SJSA1 (cell line): ENCODE measurements at places on chromosomes 11 and 22.

DNA sequence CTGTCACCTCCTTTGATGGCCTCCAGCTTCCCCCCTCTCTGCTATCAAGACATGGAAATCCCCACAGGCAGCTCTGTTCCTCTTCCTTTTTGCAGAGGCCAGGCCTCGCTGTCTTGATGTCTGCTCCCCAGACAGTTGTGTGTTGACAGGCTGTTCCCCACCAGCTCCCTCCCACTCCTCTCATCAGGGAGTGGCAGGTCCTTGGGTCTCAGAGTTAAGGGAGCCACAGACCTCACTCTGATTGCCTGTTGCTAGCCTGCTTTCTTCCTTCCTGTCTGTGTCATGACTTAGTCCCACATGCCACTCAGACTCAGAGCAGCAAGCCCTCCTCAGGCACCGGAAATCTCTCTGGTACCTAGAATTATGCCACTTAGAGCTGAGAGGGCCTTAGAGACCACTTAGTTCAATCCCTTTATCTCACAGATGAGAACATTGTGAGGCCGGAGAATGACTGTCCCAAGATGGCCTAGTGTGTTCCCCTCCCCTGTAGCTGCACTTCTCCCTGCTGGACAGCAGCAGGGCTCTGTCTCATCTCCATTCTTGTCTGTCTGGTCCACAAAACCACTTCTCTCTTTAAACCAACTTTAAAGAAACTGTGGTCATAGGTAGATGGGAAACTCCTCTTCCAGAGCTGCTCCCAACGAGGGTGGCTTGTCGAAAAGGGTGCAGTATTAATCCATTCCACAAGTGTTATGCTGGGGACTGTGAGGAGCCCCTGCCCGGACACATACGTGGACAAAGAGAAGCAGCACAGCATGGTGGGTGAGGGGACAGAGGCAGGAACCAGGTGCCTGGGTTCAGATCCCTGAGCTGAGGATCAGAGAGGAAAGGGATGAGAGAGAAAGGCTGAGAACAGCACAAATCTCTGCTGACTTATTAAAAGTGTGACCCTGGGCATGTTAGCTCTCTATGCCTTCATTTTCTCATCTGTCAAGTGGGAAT lies 4.2 kb downstream of the AMPD3 start:
- no peaks in the 10 kb centered on the region for H3K27me3 ChIP-seq
- no peak overlapping the region for H3K4me3 ChIP-seq
- DNase-seq = no peak
- H3K27ac ChIP-seq = no peak overlapping the region
- peaks cover 23% of the 10 kb centered on the region for H3K4me1 ChIP-seq

DNA sequence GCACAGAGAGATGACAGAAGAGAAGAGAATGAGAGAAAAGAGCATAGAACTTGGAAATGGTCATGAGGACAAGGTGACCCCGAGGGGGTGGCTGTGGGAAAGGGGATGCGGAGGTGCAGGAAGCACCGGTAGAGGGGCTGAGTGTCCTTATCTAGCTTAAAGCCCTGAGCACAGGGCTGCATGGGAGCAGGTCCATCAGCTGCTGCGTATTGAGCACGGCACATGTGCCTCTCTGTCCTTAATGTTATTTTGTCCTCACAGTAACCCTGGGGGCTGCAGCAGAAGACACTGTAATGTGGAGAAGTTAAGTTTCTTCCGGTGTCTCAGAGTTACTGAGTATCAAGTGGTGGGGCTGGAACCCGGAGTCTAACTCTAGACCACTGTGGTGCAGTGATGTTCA lies 94.4 kb upstream of the OR4B1 start:
- DNase-seq = no peak
- H3K4me1 ChIP-seq = no peaks in the 10 kb centered on the region
- no peak overlapping the region for H3K27ac ChIP-seq
- H3K4me3 ChIP-seq = no peak overlapping the region
- no peaks in the 10 kb centered on the region for H3K27me3 ChIP-seq
- H3K36me3 ChIP-seq = peaks cover 38% of the 10 kb centered on the region

DNA sequence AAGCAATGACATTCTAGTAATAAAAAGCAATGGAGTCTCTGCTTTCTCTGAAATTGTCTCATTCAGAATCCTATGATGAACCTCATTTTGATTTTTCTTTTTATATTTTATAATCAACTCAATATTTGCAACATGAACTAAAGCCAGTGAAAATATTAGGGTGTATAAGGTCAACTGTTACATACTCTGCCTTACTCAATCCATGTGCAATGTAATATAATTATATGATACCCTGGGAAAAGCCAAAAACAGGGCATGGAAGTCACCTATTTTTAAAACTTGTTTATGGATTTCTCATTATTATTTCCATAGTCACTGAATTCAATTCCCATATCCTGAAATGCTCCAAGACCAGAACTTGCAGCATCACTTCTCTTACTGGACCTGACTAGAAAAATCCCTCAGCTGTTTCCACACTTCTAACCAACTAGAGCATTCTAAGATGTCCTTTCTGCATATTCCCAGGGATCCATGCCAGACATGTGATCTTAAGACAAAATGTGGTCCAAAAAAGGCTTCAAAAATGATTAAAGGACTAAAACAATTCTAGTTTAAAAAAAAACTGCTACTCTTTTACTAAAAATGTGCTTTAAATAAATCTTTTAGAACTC lies 97.3 kb downstream of the GUCY1A2 start:
- no peaks in the 10 kb centered on the region for H3K4me1 ChIP-seq
- DNase-seq = no peak
- no peak overlapping the region for H3K27ac ChIP-seq
- H3K36me3 ChIP-seq = no peaks in the 10 kb centered on the region

DNA sequence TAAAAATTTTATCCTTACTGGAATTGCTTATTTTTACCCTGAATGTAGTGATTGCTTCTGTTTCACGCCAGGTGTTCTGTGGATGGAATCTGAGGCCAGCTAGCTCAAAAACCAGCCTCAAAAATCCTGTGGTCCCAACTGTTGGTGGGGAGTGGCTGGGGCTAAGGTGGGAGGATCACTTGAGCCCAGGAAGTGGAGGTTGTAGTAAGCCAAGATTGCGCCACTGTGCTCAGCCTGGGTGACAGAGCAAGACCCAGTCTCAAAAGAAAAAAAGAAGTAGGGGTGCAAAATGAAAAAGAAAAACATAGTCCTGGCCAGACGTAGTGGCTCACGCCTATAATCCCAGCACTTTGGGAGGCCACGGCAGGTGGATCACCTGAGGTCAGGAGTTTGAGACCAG lies 27.0 kb upstream of the SLC5A1 start:
- H3K4me3 ChIP-seq = no peak overlapping the region
- H3K27me3 ChIP-seq = 0 out of 2 replicates have a peak, but pooled peaks cover 3% of the 10 kb centered on the region
- no peak overlapping the region for H3K27ac ChIP-seq
- no peak for DNase-seq
- no peaks in the 10 kb centered on the region for H3K36me3 ChIP-seq

GRCh38 chr22:48065892-48066291 lies 1303.4 kb downstream of the TBC1D22A start:
- no peak overlapping the region for H3K4me3 ChIP-seq
- 0 out of 2 replicates have a peak, but pooled peaks cover 5% of the 10 kb centered on the region for H3K27me3 ChIP-seq
- H3K27ac ChIP-seq = no peak overlapping the region

GRCh38 chr11:1660111-1660867 lies 30.7 kb downstream of the KRTAP5-5 start:
- H3K36me3 ChIP-seq = no peaks in the 10 kb centered on the region
- H3K4me3 ChIP-seq = no peak overlapping the region
- H3K4me1 ChIP-seq = no peaks in the 10 kb centered on the region
- no peaks in the 10 kb centered on the region for H3K27me3 ChIP-seq
- DNase-seq = no peak

- no peak overlapping the region for H3K4me3 ChIP-seq
- no peak for DNase-seq
- H3K27ac ChIP-seq = no peak overlapping the region
- peaks cover 20% of the 10 kb centered on the region for H3K4me1 ChIP-seq
- no peaks in the 10 kb centered on the region for H3K27me3 ChIP-seq
Observed at GRCh38 chr11:57069942-57070341, 81.2 kb downstream of the OR5AK2 start.

- no peak overlapping the region for H3K4me3 ChIP-seq
- H3K27ac ChIP-seq = no peak overlapping the region
- no peaks in the 10 kb centered on the region for H3K27me3 ChIP-seq
- no peak for DNase-seq
- peaks cover 5% of the 10 kb centered on the region for H3K4me1 ChIP-seq
Observed at GRCh38 chr22:20863366-20863765, 4.6 kb downstream of the SNAP29 start.

- no peak overlapping the region for H3K4me3 ChIP-seq
- peaks cover 15% of the 10 kb centered on the region for H3K4me1 ChIP-seq
- H3K27ac ChIP-seq = no peak overlapping the region
- H3K27me3 ChIP-seq = no peaks in the 10 kb centered on the region
Observed at GRCh38 chr11:66421492-66422205, 814 bp downstream of the NPAS4 start.

DNA sequence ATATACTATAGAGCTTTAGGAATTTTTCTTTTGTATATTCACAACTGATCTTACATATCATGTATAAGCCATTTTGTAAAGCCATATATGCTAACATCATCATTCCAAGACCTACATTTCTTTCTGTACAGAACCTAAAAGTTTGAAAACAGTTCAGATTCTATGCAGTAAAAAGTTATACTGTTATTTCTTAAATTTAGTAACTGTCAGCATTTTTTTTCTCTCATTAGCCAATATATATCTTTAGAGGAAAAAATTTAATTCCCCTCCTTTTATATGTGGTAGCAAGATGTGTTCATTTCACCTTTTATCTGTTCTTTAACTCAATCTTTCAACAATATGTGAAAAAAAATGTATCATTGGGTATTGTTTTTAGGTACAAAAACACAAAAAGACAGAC lies 120.4 kb upstream of the TP53AIP1 start:
- H3K4me3 ChIP-seq = no peak overlapping the region
- no peaks in the 10 kb centered on the region for H3K27me3 ChIP-seq
- H3K4me1 ChIP-seq = peaks cover 8% of the 10 kb centered on the region
- no peaks in the 10 kb centered on the region for H3K36me3 ChIP-seq

DNA sequence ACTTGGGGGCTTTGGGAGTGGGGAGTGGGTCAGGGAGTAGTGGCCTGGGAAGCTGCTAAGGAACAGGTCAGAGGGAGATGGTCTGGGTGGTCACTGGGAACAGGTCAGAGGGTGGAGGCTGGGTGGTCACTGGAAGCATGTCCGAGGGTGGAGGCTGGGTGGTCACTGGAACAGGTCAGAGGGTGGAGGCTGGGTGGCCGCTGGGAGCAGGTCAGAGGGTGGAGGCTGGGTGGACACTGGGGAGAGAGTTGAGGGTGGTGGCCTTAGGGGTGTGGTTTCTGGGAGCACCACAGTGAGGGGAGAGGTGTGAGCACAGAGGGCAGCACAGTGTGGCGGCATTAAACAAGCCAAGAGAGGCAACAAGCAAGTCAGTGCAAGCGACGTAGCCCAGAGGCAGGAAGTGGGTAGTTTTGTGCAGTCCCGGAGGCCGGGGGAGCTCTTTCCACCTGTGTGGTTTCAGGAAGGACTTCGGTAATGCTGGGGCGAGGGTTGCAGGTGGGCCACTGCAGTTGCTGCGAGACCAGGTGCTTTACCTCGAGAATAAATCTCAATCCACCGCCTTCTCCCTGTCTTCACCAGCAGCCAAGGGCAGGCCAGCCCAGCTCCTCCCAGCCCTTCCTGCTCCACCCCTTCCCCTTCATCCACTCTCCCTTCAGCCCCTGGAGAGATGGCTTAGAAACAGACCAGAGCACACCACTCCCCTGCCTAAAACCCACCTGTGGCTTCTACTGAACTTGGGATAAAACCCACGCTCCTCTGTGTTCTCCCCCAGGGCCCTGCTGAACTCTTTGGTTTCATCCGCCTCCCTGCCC lies 3.2 kb upstream of the CACNA1I start:
- no peaks in the 10 kb centered on the region for H3K4me1 ChIP-seq
- H3K27ac ChIP-seq = no peak overlapping the region
- no peak overlapping the region for H3K4me3 ChIP-seq
- no peaks in the 10 kb centered on the region for H3K36me3 ChIP-seq
- H3K27me3 ChIP-seq = peaks cover 3% of the 10 kb centered on the region; the same call in 1 of the 2 replicates
- DNase-seq = no peak

- DNase-seq = no peak
- H3K4me1 ChIP-seq = no peaks in the 10 kb centered on the region
- no peak overlapping the region for H3K27ac ChIP-seq
- no peak overlapping the region for H3K4me3 ChIP-seq
Observed at GRCh38 chr11:17250561-17251350, 25.8 kb upstream of the NUCB2 start.

DNA sequence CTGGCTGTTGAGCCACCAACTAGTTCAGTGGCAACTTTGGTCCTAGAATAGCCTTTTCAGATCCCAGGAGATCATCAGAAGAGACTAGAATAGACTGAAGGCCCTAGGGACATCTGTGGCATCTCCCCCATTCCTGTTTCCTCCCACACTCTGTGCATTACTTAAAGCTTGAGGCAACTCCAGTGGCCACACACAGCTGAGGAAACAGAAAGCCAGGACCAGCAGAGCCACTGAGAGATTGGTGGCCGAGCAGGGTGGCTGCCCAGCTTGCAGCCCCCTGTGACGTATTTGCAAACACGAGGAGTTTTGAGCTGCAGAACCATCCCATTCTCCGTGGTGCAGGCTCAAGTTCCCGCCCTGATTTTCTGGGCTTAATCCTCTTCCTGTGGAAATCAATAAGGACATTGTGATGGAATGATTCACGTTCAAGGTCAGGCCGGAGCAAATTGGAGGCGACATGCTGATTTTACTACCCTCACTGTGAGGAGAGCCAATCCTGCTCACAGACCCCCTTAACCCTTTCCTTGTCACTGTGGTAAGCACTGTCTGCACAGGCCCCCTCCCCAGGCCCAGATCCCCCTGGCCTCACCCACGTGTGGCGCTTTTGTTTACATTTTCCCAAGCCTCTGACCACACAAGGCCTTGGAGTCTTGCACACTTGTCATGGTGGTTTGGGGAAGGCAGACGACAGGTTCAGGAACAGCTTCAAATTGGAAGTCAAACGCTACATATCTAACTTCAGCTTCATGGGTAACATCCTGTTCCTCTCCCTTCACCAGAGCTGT lies 69.1 kb upstream of the MYOD1 start:
- DNase-seq = no peak
- H3K27ac ChIP-seq = no peak overlapping the region
- H3K36me3 ChIP-seq = no peaks in the 10 kb centered on the region

DNA sequence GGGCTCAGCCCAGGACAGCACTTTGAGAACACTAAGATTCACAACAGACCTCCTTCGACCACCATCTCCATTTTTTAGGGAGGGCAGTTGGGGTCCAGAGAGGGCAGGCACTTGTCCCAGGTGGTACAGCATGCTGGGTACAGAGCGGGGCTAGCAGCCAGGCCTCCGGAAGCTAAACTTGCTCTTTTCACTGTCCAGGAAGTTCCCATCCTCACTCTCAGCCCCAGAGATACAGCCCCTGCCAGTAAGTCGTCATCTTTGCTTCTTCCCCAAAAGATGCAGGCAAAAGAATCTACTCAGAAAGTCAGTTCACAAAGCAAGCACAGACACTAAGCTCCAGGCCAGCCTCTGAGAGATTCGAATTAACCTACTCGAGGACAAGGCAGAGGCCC lies 6.7 kb upstream of the RAB3IL1 start:
- H3K4me3 ChIP-seq = no peak overlapping the region
- H3K27me3 ChIP-seq = no peaks in the 10 kb centered on the region
- no peaks in the 10 kb centered on the region for H3K36me3 ChIP-seq
- DNase-seq = no peak

- no peak for DNase-seq
- H3K27me3 ChIP-seq = no peaks in the 10 kb centered on the region
- H3K27ac ChIP-seq = no peak overlapping the region
- H3K36me3 ChIP-seq = peaks cover 1% of the 10 kb centered on the region
Observed at GRCh38 chr11:111729071-111729830, 36.9 kb downstream of the PPP2R1B start.

GRCh38 chr11:69881467-69882269 lies 62.5 kb upstream of the FGF3 start:
- peaks cover 19% of the 10 kb centered on the region for H3K27me3 ChIP-seq
- H3K4me3 ChIP-seq = no peak overlapping the region
- H3K4me1 ChIP-seq = no peaks in the 10 kb centered on the region; the same call in 1 of the 2 replicates
- no peak overlapping the region for H3K27ac ChIP-seq
- no peak for DNase-seq
- no peaks in the 10 kb centered on the region for H3K36me3 ChIP-seq
